ENCODE measurements at places on chromosomes 7 and 10.

- no peak for DNase-seq
Measured at GRCh38 chr10:120095875-120096274, 203.3 kb downstream of the SEC23IP start.

GRCh38 chr10:129342385-129342784 lies 124.7 kb upstream of the MGMT start:
- no peak for DNase-seq

DNA sequence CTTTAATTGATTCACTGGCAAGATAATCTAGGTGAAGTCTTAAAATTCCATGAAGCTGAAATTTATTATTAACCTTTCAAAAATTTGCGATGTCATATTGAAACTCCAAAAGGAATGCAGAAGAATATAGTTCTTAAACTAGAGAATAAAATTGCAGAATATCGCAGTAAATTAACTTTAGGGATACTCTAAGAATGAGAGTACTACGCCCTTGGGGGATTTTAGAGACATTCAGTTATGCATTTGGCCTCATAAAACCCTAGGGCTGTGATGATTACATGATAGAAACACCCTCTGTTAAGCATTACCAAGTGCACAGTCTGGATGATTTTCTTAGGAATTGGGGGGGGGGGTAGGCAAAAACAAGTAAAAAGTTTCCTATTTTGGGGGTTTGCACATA lies 3.7 kb downstream of the WNT2 start:
- no peak for DNase-seq

DNA sequence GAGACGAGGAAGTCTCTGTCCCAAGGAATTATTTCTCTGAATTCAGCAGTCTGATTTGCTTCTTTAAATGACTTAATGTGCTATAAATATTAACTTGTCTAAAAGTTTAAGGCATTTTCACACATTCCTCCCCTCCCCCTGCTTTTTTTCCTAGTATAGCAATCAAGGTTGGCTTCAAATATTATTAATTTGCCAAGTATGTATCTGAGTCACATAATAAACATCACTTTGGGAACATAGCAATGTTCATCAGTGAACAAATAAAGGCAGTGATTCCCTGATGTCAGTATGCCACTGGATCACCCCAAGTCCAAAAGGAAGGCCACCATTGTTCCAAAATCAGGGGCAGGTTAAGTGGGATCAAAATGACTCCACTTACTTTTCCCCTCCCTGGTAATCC lies 40.5 kb downstream of the PDE6C start:
- no peak for DNase-seq

DNA sequence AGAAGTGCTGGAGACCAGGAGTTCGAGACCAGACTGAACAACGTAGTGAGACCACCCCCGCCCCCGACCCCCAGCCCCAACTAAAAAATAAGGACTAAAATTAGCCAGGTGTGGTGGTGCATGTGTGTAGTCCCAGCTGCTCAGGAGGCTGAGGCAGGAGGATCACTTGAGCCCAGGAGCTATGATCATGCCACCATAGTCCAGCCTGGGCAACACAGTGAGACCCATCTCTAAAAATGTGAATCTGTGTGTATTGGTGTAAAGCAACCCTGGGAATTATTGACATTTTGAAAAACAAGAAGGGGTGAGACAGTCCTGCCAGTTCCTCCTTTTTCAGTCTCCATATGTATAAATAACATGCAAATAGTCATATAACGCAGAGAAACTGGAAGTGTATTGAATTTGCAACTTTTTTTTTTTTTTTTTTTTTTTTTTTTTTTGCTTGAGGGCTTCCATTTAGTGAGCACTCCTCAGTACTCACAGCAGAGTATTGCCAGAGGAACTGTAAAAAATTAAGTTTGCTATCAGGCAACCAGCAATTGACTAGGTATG lies 3.4 kb upstream of the ITGB1 start:
- DNase-seq: no peak

Data from retina (tissue), 1 donor.